ENCODE measurements at places on chromosomes 7 and 10. TPM values are rescaled to one million over a fixed set of nuclear protein-coding genes. Genes with fewer than 3 reads are reported as not detected.

Gene RADIL
- polyA plus RNA-seq: not detected

Gene ATP6V0A4
- polyA plus RNA-seq: not detected

Gene GDF10
- not detected for polyA plus RNA-seq

Gene SFTPD
- polyA plus RNA-seq: not detected

Gene LOXL4
- polyA plus RNA-seq: 2.1 TPM

Gene PON1
- polyA plus RNA-seq: not detected

Gene ITIH5
- polyA plus RNA-seq: not detected

DNA sequence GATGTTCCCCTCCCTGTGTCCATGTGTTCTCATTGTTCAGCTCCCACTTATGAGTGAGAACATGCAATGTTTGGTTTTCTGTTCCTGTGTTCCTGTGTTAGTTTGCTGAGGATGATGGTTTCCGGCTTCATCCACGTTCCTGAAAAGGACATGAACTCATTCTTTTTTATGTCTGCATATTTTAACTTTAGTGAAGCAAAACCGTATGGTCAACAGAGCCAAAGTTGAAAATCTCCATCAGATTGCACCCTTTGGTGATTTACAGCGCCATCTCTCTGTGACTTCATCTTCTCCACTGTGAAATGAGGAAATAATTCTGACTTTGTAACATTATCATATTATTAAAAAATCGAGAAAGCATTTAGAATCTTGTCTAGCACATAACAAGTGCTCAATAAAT lies 132.3 kb upstream of the PLXDC2 start:
- no peak for DNase-seq

GRCh38 chr7:117112640-117113039 lies 159.3 kb downstream of the ST7 start:
- DNase-seq: no peak

DNA sequence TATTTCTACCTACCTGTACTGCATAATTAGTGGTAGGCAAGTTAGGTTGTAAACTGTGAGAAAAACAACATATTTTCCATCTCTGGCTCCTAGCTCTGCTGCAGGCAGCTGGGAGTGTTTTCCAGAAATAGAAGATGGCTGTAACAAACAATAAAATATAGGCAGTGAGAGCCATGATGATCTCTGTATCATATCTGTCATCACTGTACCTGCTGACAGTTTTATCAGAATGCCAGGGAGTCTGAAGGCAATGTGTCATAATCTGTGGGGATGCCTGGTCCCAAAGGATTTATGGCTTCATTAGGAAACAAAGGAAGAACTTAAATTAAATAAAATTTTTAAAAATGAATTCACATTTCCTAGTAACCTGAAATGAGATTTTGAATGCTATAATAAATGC lies 160.9 kb upstream of the SMIM30 start:
- DNase-seq: no peak

- DNase-seq: no peak
Measured at GRCh38 chr10:99292159-99292558, 37.0 kb upstream of the CNNM1 start.

- DNase-seq: no peak
Measured at GRCh38 chr10:99938563-99938962, 71.2 kb downstream of the DNMBP start.

DNA sequence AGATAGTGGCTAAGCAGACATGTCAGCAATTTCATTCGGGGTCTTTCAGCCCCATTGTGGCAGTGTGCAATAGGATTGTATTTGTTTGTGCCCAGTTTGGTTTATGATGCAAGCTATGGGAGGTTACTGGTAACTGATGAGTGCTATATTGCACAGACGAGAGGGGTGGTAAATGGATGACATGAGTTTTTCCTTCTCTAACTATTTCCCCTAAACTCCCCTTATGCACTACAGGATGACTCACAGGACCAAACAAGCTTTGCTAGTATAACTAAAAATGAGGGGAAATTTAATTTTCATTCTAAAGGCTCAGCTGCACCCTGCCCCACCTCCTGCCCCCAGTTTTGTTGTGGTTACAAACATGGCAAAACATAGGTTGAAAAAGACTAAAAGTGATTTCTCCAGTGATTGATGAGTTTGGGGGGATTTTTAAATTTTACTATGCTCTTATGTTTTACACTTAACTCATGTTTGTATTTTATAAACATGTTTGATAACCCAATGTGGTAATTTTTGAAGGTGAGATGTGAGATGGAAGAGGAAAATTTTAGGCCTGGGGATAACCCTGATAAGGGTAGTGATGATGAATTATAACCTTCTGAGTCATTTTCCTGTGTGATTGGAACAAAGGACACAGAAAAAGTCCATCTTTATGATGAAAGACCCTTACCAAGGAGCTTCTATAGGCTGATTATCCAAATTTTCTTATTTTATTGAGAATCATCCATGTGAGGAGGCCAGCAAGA lies 60.8 kb upstream of the NAMPT start:
- DNase-seq: no peak

GRCh38 chr10:52313256-52313932 lies 687 bp upstream of the DKK1 start:
- DNase-seq: peak; percentile 6

GRCh38 chr7:111083413-111083812 lies 7.5 kb upstream of the LRRN3 start:
- peak; percentile 53 for DNase-seq

DNA sequence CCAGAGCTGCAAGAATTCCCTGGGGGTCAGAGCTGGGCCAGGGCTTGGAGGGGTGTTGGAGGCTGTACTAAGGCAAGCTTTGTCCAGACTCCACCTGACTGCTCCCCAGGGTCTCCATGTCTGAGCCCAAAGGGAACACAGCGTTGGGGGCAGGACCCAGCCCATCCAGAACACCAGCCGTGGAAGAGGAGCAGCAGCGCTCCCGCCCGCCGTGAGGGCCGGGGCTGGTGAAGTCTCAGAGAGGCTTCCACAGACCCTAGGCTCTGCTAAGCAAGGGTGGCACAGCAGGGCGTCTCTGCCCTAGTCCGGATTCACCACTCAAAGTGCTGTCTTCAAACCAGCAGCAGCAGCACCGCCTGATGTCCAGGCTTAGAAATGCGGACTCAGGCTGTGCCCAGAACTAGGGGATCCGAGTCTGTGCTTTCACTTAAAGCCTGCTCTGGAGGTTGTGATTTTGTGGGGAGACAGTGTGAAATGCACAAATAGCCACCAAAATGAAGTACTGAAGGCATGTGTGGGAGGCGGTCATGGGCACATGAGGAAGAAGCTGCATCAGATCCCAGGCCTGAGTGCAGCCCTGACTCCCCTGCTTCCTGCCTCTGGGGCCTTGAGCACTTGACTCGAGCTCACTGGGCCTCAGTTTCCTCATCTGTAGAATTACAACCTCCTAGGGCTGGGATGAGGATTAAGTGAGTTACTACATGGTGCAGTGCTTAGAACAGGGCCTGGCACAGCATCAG lies 16.6 kb upstream of the AQP1 start:
- no peak for DNase-seq

- DNase-seq: no peak
Measured at GRCh38 chr10:84696610-84697009, 368.2 kb downstream of the CCSER2 start.

DNA sequence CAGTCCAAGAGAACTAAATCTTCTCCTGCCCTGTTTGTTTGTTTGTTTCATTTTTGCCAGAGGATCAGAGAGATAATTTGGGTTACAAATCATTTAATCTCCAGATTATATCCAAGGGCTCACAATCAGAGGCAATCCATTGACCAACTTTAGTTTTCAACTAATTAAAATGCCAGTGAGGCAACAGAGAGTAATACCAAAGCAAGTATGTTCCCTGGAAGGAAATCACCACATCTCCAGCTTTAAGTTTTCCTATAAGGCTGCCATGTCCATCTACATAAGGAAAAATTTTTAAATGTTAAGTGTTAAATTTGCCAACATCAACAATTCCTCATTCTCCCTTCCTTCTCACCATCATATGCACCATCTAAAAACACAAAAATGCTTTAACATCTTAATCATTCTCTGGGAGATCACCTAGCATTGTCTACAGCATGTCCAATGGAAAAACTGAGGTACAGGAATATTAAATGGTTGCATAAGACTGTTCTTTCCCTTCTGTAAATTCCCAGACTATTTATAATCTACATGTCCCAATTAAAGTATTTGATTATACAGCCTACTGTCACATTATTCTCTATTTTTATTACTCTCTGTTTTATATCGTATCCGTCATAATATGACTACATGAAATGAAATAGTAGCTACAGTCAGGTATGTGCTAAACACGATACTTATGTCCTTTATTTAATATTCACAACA lies 14.1 kb downstream of the USP54 start:
- no peak for DNase-seq

DNA sequence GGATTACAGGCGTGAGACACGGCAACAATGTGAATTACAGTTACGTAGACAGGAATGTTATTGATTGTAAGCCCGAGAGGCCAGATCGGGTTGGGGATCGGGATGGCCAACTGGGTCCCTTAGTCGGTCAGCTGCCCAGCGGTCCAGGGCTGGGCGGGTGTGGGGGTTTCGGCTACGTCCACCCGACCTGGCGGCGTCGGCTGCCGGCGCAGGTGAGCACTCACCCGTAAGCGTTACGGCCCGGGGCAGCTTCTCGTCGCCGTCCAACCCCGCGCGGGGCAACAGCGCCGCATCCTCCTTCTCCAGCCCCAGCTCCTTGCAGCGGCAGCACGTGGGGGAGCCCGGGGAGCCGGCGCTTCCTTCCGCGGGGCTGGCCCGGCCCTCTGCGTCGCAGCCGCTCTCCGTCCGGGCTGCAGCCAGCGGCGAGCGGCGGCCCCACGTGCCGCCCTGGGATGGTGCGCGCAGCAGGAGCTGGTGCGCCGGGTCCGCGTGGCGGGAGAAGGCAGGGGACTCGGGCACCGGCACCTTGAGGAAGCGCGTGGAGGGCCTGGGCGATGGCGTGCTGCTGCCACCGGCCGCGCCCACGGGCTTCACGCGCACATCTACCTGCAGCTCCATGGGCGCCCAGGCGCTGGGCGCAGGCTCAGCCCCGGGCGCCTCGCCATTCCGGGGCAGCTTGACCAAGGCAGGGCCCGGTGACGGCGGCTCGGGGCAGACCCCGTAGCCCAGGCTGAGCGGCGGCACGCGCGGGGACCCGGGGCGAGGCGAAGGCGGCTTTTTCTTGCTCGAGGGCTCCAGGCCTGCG lies 609 bp downstream of the KLRG2 start:
- no peak for DNase-seq

GRCh38 chr10:96638696-96639095 lies 51.9 kb upstream of the TM9SF3 start:
- no peak for DNase-seq

DNA sequence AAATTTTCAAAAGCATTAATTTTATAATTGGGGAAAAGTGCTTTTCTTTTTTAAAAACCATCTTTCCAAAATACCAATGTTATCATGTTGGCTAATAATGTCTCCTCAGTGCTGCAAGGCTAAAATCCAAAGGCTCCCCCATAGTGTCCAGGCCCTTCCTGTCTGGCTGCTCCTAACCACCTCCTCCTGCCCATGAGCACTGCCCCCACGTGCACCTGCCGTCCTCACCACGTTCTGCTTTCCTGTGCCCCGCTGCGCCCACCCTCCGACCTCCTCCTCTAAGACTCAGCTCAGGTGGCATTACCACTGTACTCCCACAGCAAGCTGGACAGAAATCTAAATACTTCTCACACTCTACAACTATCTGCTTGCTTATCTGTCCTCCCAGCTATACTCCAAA lies 17.7 kb downstream of the PAXIP1 start:
- no peak for DNase-seq

DNA sequence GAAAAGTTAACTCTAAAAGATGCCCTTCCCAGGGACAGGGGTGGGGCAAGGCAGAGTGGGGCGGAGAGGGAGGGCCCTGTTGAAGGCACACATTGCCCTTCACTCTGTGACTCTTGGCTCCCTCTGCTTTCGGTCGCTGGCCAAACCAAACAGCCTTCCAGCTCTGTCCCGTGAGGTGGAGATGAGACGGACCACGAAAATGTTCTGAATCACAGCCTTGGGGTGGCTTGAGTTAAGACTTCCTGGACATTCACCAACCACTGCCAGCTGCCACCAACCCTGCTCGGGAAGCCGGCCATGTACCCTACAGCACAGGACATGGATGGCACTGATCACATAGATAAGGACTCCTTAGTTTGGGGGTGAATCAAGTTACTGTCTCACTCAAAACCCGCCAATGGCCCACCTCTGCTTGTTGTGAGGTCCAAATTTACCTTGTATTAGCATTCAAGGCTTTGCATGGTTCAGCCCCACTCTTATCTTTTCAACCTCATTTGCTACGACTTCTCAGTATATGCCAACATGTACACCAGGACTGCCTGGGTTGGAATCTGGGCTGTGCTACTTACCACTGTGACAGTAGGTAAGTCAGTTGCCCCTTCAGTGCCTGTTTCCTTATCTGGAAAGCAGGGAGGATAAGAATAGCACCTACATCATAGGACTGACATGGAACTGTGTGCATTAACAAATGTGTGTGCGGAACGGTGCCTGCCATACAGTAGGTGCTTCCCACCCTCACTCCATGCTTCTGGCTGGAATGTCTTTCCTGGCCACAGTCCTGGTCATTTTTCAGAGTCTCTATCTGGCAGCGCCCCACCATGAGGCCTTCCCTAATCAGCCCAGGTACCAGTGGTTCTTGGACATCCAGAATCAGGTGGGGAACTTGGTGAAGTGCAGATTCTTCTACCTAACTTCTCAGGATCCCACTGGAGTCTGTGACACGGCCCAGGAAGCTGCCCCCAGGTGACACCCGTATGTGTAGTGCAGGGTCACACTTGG lies 28.0 kb downstream of the ITPRIP start:
- no peak for DNase-seq

- no peak for DNase-seq
Measured at GRCh38 chr10:83276971-83277370, 862.3 kb upstream of the GHITM start.

DNA sequence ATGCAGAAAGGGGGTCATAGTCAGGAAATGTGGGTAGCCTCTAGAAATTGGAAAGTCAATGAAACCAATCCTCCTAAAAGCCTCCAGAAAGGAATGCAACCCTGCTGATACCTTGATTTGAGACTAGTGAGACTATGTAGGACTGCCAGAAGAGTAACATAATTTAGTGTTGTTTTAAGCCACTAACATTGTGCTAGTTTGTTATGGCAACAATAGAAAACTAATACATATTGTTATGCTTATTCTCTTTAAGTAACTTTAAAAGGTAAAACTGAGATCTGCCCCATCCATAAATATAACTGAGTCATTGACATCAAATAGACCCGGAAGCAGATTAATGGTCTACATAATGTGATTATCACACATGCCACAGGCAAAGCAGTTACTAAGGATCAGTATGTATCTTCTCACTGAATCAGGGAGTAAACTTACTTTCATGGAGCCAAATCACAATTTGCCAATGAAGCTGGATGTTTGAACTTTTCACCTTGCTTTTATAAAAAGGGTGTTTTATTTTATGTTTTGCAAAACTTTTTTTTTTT lies 146.4 kb upstream of the TMEM106B start:
- DNase-seq: no peak

GRCh38 chr7:83876593-83876992 lies 227.7 kb upstream of the SEMA3E start:
- DNase-seq: no peak

All from naive B cell (primary cell).